ENCODE measurements at places on chromosomes 7 and 10. TPM values are rescaled to one million over a fixed set of nuclear protein-coding genes. Genes with fewer than 3 reads are reported as not detected.

The SMARCD3 gene
- total RNA-seq = 36.5 TPM

The ALDH18A1 gene
- 41.1 TPM for total RNA-seq

The ARHGEF35 gene
- 7.2 TPM for total RNA-seq

The FAM25A gene
- total RNA-seq = not detected

The ASAH2 gene
- total RNA-seq = 2.4 TPM

The ADCY1 gene
- 3.3 TPM for total RNA-seq

The OR2A42 gene
- total RNA-seq = not detected

The TFEC gene
- 12.7 TPM for total RNA-seq

The SVOPL gene
- not detected for total RNA-seq

The SSC4D gene
- total RNA-seq = 3.7 TPM

The STOX1 gene
- 8.1 TPM for total RNA-seq

The FAM241B gene
- 2.6 TPM for total RNA-seq

The MBL2 gene
- total RNA-seq = not detected

The PNLIP gene
- 1.5 TPM for total RNA-seq

Data from mesenteric fat pad (tissue), 1 donor.